Right lobe of liver (tissue), 6 donors: ENCODE measurements at places on chromosomes 16 and 17. TPM values are rescaled to one million over a fixed set of nuclear protein-coding genes. Genes with fewer than 3 reads are reported as not detected.

DNA sequence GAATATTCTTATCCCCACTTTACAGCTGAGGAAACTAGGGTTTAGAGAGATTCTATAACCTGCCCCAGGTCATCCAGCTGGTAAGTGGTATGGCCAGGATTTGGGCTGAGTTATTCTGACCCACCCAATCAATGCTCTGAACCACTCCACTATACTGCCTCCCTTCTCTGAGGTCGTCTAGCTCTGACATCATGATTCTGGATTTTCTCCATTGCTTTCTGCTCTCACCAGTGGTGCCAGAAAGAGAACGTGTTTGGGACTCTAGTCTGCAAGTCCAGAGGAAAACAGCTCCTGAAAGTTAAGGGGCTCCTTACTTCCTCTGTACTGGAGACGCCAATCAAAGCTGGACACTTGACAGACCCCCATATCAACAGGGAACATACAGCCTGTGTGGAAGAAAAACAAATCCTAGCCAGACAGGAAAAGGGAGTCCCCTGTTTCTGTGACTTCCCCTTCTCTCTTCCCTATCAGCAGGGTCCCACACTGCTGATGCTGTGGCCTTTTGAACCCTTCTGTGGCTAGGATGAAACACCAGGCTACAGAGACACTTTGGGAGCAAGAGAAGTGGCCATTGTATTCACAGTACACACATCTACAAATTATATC, 6.0 kb upstream of the EZH1 start:
- no peak for DNase-seq

GRCh38 chr16:17696616-17697015, 225.9 kb upstream of the XYLT1 start:
- no peak for DNase-seq

Gene UMOD
- not detected for total RNA-seq

GRCh38 chr17:2028737-2029136, 1.2 kb upstream of the DPH1 start:
- no peak for DNase-seq

DNA sequence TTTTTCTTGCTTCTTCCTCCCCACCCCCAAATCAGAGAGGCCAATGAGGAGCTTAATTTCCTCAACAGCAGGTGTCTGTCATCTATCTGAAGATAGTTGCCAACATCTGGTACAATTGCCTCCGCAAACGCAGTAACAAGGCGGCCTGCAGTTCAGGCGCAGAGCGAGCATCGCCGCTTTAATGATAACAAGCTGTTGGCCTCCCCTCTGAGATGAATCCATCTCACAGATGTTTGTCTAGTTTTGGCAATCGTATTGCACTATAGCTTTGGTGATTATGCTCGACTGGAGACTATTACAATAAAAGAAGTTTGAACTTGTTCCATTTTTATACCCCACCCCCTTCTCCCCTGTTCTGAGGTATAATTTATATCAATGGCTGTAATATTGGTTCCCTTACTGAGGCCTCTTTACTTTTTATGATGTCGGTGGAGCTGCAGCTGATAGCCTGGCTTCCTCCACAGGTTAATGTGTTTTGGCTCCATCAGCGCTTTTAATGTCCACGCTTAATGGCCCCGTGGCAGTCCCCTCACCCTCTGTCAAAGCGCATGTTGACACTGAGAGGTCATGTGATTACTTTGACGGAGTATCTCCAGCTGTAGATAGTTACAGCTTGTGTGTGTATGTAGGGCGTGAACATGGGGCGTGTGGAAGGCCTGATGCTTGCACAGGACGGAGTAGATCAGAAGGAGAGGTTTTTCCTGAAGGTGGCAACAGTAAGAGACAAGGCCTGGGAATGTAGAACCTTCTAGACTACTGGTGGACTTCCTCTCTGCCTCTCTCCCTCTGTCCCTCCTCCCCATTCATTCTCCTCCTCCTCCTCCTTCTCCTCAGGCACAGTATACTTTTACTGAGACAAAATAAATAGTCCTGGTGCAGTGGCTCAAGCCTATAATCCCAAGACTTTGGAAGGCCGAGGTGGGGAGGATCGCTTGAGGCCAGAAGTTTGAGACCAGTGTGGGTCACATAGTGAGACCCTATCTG, 164.7 kb downstream of the MSI2 start:
- no peak for DNase-seq

DNA sequence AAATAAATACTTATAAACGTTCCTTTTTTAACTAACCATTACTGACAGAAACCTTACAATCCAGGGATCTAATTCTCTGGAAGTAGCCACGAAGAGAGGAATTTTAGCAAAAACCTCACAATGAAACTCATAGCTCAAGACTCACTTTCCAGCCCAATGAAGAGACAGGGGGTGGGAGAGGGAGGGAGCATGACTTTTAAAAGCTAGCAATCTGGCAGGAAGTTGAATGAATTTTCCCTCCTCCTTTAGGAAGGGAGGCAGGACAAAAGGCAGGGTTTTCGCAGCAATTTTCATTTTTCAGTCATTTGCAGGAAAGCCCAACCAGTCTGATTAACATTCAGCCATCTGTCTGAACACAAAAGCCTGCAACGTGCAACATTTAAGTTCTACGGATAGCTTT, 381.5 kb upstream of the PSMD7 start:
- DNase-seq: no peak

Gene KRT28
- total RNA-seq: not detected

GRCh38 chr17:68498479-68499326, 13.5 kb upstream of the PRKAR1A start:
- peak; percentile 75 for DNase-seq

GRCh38 chr17:35468475-35468874, 19.9 kb upstream of the SLFN13 start:
- DNase-seq: no peak

DNA sequence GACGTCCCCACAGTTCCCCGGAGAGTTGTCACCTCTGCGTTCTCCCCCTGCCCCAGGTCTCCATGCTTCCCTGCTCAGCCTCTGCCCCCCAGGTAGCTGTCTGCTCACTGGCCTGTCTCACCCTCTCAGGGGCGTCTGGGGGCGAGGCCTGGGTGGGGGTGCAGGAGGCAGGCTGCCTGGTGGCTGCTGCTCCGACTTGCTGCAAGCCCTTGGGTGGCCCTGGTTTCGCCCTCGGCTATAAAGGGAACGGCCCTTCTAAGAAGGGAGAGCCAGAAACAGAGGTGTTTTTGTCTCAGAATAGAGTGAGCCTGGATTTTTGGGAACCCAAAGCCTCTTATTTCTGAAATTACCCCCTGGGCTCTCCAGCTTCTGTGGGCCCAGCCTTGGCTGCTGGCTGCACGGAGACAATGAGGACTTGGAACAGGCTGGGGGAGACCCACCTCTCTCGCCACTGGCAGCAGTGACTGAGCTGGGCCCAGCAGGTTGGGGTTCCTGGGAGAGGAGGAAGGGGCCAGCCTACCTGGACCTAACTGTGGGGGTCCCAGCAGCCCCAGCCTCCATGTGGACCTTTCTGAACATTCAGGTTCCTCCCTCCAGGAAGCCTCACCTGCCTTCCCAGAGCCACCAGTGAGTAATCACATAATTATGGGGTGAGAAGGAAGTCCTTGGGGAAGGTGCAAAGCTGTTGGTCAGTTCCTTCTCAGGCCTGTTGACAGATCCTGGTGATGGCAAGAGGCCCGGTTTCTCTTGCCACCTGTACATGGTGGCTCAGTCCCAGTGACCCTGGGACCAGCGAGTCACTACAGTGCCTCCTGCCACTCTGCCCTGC, 15.5 kb upstream of the SPNS2 start:
- DNase-seq: peak; percentile 58

DNA sequence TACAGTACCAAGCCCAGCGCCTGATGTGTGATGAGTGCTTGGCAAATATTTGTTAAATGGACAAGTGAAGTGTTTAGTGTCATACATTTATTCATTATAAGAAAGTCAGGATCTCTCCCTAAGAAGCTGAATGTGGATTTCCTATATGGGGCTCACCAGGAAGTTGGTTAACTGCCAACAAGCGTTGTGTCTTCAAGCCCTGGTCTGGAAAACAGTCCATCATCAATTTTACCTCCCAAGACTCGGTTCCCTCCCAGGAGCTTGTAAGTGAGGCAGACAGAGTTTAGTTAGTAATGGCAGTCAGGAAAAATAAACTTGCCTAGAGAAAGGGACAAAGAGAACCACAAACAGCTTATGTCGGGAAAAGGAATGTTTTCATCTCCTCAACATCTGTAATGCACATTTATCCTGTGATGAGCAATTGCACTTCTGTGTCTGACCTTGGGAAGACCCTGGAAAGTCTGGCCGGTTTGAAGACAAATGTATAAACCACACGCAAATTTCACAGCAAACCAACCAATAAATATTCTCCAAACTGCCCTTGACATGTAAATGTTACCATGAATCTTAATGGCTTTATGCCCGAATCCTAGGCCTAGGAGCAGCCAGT, 28.3 kb downstream of the C16orf95 start:
- no peak for DNase-seq

DNA sequence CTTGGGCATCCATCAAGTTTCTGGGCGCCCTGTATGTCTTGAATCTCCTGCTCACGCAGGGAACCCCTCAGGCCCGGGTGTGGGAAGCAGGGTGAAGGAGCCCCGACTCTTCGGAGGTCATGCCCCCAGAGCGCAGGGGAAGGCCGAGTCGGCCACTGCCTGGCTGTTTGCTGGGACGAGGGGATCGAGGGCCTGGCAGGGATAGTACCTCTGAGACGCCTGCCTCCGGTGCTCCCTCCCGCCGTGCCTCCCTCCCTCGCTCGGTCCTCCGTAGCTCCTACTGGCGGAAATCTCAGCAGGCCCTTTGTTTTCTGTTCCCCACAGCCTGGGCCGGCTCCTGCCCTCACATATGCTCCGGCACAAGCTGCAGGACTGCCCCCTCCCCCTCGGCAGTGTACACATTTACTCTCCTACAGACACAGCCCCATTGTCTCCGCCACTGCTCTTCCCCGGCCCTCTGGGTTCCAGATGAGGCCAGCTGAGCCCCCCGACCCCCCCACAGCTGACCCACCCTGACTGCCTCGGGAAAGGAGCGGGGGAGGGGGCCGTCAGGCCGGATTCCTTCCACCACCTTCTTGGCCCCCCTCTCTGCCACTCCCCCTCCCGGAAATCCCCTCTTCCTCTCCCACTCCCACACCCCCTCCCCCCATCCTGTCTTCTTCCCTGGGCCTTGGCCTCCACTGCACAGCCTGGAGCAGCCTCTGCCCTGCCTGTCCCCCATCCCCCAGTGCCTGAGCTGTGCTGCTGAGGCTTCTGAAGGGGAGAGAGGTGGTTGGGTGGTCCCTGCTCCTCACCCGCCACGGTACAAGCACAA, 1.4 kb downstream of the TRAF4 start:
- DNase-seq: no peak

- no peak for DNase-seq
Measured at GRCh38 chr17:44637066-44637465, 19.2 kb upstream of the MEIOC start.

DNA sequence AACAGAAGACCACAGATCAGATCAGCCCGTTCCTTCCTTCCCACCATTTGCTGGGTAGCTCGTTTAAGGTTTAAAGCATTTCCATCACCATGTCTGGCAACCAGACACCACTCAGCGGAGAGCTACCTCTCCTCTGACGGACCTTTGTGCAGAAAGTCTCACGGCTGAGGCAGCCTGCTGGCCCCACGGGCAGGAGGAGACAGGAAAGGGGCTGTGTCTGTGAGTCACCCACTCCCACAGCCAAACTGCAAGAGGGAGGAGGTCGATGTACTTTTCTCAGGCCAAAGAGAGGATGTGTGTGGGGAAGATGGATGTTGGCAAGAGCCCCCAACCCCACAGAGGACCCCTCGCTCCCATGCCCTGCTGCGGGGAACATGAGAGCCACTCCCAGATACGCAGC, 92.1 kb downstream of the ZNF423 start:
- no peak for DNase-seq

Gene SLC6A4
- total RNA-seq: not detected

DNA sequence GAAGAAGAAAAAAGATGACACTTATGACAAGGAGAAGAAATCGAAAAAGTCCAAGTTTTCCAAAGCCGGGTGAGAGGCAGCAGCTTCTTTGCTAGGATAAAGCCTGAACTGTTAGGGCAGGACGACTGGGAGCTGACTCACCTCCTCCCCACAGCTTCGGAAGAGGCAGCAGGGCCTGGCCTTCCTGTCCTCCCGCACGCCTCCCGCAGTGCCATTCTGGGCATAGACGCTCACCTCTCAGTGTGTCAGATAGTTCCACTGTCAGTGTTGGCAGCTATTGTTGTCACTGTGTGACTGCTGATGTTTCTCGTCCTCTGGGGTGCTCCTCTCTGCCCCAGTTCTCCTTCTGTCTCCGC, 12.6 kb downstream of the UBN1 start:
- no peak for DNase-seq

DNA sequence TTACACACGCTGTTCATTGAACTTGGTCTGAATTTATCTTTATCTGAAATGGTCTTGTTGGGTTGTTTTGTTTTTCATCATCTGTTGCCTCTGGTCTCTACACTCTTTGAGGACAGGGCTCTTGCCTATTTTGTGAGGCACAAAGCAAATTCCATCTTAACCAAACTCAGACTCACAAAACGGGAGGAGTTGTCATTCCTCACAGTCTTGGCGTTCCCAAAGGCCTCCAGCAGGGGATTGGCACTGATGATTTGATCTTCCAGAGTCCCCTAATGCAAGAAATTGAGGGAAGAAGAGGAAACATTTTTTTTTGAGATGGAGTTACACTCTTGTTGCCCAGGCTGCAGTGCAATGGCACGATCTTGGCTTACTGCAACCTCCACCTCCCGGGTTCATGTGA, 8.7 kb downstream of the MYH3 start:
- no peak for DNase-seq
